ENCODE measurements at places on chromosomes 3 and 15.

DNA sequence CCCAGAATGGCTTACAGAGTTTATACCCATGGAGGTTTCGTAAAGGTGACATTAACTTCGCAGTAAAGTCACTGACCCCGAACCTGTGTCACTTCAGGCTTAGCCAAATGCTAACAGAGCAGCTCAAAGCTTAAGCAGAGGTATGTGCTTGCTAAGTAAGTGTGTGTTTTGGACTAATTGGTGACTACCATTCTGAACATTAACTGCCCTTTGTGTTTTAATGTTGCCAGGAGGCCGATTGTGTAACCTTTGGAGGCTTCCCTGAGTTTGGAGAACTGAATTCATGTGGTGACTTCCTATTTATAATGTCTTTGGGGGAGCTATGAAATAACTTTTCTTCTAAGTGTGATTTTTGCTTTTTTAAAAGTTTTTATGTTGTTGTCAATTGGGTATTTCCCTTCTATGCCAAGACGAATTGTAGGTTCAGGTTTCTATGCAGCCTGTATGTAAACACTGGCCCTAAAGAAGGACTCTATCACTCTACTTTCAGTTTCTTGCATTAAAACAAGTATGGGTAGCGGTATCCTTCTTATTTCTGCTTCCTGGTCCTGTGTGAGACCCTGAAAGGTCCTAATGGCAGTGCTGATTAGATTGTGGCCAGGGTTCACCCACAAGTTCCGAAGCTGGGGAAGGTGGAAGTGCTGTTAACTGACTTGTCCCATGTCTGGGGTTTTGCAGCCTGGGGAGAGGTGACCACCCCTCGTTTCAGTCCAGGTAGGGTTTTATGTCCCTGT, 86.3 kb downstream of the IGF1R start:
- no peak for DNase-seq

DNA sequence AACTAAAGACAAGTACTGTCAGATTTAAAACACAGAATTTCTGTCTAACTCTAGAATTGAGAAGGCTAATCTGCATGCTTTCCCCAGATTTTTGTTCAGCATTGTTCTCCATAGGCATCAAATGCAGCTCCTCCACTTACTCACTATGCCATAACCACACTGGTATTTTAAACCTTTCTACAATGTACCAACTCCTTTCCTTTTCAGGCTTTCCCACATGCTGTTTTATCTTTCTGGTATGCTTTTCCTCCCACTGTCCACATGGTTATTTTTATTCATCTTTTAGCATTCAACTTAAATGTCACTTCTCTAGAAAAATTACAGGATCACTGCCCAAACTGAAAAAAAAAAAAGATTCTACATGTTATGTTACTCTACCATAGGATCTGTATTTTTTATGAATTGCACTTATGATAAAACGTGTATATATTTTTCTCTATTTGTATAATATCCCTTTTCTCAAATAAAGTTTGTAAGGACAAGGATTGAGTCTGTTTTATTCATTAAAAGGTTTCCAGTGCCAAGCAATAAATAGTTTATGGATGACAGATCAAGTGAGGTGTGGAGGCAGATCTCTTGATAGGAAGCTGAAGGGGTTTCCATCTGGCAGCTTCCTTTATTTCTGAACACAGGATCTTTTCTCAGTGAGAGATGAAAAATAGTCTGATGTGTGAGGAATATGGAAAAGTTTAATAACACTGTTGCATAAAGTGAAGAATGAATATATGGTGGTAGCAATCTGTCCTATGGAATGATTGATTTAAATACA, 1064.5 kb downstream of the ZPLD1 start:
- DNase-seq: no peak

DNA sequence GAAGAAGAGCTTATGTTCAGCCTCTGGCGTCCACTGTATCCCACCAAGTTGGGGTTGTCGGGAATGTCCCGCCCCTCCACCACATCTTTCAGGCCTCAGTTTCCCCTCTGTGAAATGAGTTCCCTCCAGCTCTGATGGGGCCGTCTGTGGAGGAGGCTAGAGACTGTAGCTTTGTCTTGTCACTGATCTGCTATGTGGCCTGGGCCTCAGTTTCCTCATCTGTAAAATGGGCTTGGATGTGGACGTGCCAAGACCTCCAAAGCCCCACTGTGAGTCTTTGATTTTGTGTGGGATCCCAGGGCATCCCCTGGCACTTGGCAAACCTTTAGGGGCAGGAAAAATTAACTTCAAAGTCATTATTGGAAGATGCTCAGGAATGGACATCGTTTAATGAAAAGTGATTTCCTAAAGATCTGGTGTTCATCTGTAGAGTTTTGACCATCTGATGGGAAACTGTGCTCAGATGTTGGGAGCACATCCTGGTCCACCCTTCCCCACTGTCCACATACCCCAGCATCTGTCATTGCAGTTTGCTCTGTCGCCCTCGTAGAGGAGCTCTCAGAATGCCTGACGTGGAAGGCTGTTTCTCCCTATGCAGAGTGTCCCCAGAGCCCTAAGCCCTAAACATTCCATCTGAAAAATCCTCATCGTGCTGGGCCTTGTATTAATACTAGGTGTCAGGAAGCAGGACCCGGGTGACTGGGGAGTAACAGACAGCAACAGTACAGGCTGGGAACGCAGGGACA, 28.5 kb downstream of the SLC6A6 start:
- DNase-seq: no peak

- DNase-seq: no peak
Measured at GRCh38 chr3:127040216-127040615, 57.3 kb downstream of the PLXNA1 start.

DNA sequence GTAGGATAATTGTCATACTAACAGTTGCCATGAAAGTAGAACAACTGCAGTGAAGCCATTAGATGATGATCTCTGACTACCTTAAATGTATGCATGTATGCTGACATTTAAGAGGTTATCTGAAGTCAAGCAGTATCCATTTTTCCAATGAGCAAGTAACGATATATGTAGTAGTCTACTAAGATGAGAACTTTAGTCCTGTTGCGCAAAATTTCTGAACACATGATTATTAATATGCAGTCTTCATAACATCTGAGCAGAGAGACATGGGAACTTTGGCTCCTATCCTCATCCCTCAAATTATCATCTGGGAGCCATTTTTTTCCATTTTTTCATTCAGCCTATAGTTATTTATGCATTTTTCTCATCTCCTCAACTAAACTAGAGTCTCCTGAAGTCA, 79.2 kb downstream of the MME start:
- no peak for DNase-seq

- DNase-seq: no peak
Measured at GRCh38 chr3:159417761-159418160, 570.9 kb upstream of the IL12A start.

DNA sequence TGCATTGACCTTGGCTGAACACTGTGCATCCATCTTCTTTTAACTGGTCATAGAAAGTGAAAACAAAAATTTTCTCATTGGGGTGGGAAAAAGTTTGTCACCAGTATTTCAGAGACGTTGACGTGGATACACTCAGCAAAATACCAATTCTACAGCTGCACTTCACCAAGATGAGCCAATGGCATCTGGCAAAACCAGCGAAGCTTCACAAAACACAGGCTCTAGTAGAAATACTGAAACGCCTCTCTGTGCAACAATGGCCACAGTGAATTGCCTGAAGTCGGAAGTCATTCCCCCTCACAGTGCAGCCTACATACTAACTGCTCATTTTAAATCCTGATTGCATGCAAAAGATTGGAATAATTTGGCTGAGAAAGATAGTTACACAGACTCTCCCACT, 17.0 kb downstream of the PCYT1A start:
- DNase-seq: no peak

GRCh38 chr3:122880624-122881023, 85.8 kb downstream of the SLC49A4 start:
- no peak for DNase-seq

GRCh38 chr3:112319516-112320276, 13.3 kb upstream of the CD200 start:
- no peak for DNase-seq
